ENCODE measurements at places on chromosomes 12 and 14.

- no peak for DNase-seq
Observed at GRCh38 chr14:83825843-83826242, 1704.1 kb upstream of the FLRT2 start.

GRCh38 chr12:104454997-104455396, 1.8 kb upstream of the CHST11 start:
- DNase-seq, result no peak

- DNase-seq, result peak; percentile 8
Observed at GRCh38 chr14:92105893-92106142, 564 bp downstream of the ATXN3 start.

DNA sequence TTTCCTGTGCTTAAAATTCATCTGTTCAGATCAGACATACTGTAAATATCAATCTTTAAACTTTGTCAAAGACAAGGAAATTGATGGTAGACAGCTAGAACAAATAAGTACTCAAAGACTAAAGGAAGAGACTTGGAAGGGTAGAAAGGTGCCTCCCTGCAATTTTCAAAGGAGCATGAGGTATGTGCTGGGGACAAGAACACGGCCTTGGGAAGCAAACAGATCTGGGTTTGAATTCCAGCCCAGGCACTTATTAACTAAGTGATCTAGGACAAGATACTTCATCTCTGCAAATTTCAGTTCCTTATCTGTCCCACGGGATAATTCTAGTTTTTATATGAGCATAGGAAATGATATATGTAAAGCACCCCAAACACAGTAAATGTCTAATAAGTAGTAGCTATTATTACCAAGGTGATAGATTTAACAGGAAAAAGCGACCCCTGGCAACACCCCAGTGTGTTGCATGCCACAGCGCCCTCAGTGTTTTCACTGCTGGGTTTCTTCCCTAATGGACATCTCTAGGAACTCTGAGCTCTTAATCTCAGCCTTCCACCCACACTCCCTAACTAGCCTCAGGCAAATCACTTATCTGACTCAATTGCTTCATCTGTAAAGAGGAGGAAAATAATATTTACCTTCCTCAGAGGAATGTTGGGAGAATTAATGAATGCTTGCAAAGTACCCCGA, 44.7 kb upstream of the BMP4 start:
- no peak for DNase-seq

DNA sequence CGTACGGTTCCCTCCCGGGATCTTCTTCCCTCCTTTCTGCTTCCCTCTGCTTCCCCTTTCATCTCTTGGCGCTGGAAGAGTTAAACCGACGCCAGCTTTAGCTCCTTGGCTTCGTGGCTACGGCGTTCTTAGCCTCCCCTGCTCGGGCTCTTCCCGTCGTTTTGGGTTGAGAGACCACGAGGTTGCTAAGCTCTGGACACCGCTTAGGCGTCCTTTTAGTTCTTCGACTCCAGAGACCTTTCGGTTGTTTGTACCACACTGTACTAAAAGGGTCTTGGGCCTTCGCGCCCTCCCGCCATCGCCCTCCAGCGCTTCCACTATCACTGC, 545 bp downstream of the CPSF2 start:
- DNase-seq, result no peak

DNA sequence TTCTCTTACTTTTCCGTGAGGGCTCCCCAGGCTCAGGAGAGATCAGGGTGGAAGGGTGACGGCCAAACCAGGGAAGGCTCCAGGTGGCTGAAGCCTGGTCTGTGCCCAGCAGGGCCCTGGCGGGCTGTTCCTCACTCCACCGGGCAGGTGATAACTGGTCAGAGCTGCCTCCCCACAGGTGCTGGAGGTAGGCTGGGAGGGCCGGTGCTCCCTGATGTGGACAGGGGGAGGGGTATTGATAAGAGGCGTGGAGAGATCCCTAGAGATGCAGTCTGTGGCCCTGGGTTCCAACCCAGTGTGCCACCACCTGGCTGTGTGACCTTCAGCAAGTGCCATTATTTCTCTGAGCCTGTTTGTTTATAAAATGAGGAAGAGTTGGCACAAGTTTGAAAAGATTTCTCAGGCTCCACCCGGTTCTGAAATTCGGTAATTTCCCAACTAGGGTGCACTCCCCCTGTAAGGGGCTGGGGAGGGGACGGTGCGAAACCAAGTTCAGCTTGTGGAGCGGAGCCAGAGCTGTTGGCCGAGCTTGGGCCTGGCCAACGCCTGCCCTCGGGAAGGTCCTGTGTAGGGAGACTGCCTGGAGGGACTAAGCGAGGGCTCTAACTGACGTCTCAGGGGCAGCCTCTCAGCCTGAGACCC, 1.0 kb upstream of the NR4A1 start:
- no peak for DNase-seq

GRCh38 chr14:70069186-70069585, 119.6 kb downstream of the SLC8A3 start:
- DNase-seq, result no peak
